ENCODE measurements at places on chromosomes 7 and 10.

DNA sequence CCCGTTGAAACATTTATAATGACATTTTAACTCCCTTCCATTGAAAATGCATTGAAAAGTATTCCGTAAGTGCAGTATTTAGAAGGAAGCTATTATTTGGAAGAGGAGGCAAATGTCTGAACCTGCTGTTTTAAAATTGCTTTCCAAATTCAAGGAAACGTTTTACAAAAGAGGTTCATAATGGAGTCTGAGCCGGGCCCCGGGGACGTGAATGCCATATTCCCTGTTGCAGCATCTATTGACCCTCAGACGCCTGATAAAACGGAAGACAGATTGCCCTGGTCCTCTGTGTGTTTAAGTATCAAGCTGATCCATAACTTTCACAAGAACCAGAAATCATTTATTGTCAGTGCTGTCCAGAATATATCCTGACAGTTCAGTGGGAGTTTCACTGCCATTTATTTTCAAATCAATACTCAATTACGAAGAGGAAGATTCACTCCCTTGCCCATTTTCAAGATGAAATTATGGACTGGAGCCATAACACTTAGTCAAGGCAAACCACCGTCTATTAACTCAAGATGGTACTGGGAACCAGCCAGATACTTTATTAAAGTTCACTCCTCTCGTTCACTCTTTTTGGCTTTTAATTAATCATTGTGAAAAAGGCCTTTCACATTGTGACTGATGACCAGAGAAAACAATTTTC is 435.7 kb upstream of the PFKP start:
- no peak for DNase-seq

GRCh38 chr7:29457565-29458011 is 106.0 kb upstream of the PRR15 start:
- no peak for DNase-seq

- DNase-seq: no peak
Measured at GRCh38 chr10:24884316-24884715, 68.1 kb downstream of the PRTFDC1 start.

- DNase-seq: no peak
Measured at GRCh38 chr7:94300176-94300835, 94.4 kb upstream of the COL1A2 start.

GRCh38 chr7:12111422-12112405 is 99.4 kb upstream of the TMEM106B start:
- DNase-seq: no peak

DNA sequence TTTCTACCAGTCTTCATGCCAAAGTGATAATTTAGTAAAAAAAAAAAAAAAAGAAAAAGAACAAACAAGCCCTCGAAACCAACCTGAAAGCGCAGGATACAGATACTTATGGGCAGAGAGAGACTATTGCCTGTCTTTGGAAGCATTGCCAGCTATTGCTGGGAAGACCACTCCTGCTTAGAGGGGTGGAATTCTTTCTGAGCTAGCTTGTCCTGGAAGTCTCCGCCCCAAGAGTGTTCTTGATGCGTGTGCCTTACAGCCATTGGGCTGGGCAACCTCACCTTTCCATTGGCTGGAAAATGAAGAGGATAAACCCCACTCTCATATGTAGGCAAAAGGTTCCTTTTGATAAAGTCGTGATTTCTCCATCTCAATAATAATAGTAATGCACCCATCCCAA is 19.9 kb upstream of the INSYN2A start:
- no peak for DNase-seq

- DNase-seq: peak; percentile 87
Measured at GRCh38 chr7:29139796-29140195, 6.5 kb downstream of the CPVL start.

DNA sequence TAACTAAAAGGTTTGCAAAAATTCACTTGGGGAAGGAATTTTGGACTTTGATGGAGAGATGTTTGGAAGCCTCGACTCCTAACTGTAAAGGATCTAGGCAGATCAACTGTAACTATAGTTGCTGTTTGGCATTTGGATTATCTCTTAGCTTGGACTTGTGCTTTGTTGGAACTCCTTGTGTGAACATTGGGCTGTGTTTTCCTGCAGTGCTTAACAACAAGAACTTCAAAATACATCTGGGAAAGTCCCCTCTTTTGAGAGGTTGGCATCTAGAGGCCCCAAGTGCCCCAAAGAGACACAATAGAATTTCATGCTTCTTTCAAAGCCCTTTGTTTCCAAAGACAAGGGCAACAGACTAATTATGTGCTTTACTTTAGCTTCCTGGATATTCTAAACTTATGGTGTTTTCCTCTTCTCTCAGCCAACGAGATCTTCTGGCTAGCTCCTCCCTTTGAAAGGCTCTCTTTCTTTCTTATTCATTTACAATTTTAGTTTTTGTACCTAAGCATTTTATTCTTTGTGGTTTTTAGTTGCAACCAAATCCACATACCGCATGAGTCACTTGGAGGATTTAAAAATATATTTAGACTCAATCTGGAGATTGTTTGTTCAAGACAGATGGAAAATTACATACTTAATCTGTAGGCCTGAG is 11.6 kb downstream of the ABCA13 start:
- DNase-seq: no peak

- no peak for DNase-seq
Measured at GRCh38 chr7:159013825-159014289, 130.8 kb downstream of the VIPR2 start.

GRCh38 chr7:2517026-2517425 is 2.5 kb upstream of the LFNG start:
- no peak for DNase-seq

GRCh38 chr7:117264716-117265115 is 58.1 kb downstream of the WNT2 start:
- no peak for DNase-seq

GRCh38 chr10:123526356-123527064 is 139.6 kb upstream of the GPR26 start:
- DNase-seq: peak; percentile 34

DNA sequence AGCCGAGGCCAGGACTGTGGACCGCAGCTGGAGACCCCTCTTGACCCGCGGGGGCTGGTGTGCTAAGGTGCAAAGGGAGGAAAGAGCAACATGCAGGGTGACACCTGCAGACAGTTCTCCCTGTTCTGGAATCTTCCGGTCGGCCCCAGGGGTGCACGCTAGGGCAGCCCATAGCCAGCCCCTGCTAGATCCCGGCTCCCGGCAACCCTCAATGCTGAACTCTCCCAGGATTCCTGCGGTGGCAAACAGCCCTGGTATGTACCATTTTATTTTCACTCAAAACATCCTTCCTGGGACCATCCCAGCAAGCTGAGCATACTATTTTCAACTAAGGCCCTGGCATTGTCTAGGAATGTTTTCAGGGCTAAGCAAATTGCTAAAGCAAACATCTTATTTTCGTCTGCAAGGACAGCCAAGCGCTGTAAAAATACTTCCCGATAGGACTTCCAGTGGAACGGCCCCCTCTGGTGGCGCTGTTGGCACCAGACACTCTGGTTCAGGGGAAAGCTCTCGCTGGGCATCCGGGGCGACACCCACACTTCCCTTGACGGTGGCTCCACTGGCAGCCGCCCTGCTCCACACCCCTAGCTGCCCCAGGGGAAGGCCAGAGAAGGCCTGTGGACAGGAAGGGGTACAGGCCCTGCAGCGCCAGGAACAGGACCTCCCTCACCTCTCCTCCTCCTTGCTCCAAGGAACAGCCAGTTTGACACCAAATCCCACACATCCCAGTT is 99.4 kb downstream of the CTBP2 start:
- DNase-seq: peak; percentile 85

DNA sequence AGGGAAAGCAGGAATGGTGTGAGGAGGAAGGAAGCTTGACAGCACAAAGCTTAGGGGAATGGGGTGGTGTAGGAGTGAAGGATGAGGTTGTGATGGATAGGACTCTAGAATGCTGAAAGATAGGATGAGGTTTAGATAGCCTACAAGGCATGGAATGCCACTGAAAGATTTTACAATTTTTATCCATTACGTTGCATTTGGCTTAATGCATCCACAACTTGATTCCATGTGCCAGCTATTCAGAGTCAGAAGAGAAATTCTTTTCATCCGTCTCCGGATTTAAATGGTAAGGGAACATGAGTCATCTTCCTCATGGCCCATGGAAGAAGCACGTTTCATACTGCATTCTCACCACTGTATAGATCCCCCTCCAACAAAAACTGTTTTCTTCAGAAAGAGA is 212.4 kb upstream of the BMPER start:
- no peak for DNase-seq

DNA sequence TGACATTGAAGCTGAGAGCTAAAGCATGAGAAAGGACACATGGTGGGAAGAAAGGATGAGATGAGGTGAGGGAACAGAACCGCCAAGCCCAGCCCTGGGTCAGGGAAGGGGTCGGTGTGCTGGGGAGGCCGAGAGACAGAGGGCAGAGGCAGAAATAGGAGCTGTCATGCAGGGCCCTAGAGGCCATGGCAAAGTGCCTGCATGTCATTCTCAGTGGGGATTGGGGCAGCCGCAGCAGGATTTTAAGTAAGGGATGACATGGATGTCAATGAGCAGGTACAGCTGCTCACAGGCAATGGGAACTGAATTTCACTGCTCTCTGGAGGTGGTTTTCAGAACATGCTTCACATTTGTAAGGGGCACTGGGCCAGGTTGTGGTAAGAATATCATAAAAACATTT is 227.4 kb downstream of the RAB11FIP2 start:
- DNase-seq: no peak

DNA sequence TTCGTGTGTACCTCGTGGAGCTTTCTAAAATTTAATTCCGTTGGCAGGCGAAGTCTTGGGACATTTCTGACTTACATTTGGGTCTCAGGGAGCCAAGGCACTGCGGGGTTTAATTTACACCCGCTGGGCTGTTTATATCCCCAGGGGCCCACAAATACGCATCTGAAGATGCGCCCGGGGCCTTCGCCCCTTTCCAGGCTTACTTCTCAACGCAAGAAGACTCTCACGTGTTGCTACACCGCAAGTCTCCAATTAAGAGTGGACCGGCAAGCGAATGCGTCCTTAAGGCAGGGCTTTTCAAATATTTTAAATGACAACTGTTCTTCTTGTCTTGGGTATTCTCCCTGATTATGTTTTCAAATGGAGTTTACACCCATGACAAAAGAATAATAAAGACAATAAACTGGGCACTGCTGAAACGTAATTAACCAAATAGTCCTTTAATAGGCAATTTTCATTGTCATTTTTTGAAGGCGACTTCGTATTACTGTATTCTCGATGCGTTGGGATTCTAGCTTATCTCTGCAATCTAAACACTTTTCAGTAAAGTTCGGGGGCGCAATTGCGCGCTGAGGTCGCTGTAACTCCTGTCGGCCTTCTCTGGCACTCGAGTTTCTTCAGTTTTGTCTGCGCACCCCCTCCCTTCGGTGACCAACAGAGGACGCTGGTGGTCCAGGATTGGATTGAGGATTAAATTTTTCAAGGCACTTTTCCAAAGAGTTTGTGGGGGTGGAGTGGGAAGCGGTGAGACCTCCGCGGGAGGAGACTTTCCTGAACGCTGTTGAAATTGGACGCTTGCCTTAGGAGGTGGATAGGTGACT is 837 bp upstream of the IGFBP3 start:
- no peak for DNase-seq

GRCh38 chr10:105797234-105797890 is 1156.3 kb downstream of the SORCS3 start:
- peak; percentile 36 for DNase-seq

GRCh38 chr10:127968027-127968441 is 61.1 kb downstream of the PTPRE start:
- DNase-seq: no peak

- no peak for DNase-seq
Measured at GRCh38 chr10:100510533-100511308, 8.9 kb downstream of the SEC31B start.

DNA sequence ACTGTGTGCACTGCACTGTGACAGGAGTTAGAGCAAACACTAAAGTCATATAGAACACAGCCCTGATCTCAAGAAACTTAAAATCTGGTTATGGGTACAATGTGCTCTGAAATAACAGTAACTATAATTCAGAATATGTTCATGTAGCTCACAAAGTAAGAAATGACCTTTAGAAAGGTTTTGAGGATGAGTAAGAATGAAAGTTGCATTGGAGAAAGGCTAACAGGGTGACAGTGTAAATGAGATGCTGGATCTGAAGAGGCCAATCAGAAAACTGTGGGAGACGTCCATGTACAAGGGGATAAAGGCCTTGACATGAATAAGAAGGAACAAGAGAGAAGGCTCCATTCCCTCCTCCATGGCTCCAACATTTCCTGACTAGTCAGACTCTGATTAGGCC is 124.7 kb downstream of the GRM3 start:
- DNase-seq: no peak

DNA sequence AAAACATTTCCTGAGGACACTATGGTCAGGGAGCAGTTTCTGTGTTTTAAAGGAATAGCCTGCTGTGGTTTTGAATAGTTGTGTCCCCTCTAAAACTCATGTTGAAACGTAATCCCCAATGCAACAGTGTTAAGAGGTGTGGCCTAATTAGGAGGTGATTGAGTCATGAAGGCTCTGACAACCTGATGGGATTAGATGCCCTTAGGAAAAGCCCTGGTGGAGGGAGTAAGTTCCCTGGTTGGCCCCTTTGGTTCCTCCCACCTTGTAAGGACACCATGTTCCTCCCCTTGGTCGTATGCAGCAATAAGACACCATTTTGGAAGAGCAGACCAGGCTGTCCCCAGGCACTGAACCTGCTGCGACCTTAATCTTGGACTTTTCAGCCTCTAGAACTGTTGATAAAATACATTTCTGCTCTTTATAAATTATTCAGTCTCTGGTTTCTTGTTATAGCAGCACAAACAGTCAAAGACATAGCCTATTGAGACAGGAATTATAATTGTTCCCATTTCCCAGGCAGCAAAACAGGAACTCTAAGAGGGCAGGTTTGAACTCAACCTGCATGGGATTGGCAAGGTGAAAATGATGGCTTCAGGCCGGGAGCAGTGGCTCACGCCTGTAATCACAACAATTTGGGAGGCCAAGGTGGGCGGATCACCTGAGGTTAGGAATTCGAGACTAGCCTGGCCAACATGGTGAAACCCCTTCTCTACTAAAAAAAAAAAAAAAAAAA is 20.5 kb upstream of the TNS3 start:
- DNase-seq: no peak

DNA sequence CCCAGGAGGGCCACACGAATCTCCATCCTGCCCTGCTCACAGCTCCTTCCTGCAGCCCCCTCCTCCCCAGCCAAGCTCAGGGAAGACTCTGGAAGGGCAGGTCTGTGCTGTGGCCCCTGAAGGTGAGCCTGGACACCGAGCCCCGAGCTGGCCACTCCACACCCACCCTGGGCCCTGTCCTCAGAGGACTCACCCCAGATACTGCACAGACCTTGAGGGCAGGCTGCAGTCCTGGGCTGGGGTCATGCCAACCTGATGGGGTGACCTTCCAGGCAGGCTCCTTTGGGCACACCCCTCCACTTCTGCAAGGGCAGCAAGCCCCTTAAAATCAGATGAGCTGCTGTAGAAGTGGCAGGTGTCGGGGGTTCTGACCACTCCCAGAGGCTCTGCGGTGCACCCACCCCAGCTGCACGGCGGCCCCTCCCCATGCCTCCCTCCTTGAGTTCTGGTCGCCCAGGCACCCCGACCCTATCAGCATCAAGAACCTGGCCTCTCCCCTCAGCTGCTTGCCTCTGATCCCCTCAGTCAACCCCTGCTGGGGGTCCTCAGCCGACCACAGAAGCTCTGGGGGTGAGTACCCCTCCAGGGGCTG is 24.3 kb downstream of the YKT6 start:
- no peak for DNase-seq
